GM20000 (cell line): ENCODE measurements at places on chromosomes 12 and 14.

DNA sequence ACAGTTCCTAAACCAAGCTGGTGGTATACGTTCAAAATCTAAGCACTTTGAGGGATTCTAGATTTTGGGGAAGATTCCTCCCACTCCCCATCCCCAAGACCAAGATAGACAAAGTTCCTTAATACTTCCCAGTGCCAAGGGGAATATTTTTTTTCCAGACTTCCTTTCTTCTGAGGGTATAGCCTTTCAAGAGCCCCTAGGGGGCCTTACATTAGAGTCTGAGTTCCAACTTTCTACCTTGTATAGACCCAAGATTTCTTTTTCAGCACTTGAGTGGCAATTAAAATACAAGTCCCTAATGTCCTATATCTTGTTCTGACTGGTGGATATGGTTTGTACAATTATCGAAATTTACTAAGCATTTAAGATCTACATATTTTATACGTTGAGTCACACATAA, 28.7 kb upstream of the SOS2 start:
- DNase-seq = no peak

- DNase-seq = no peak
Measured at GRCh38 chr12:94265539-94265938, 117.2 kb downstream of the PLXNC1 start.

DNA sequence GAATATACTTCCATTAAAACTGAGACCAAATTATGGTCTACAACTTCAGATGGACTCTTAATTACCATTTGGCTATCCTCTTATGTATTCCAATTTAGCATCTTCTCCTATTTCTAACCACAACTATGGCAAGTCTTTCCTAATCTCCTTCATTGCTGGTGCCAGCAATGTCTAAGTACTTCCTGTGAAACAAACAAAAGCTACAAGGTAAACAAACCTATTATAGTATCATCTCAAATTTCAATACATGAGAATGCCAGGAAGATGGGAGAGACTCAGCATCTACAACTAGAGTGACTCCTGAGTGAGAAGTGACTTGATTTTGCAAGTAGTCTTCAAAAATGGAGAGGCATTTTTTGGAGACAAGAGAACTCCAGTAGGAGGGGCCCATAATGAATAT, 202.9 kb upstream of the ATXN7L3B start:
- no peak for DNase-seq

GRCh38 chr12:30019366-30020140, 235.8 kb upstream of the TMTC1 start:
- DNase-seq = no peak

- DNase-seq = no peak
Measured at GRCh38 chr12:28107679-28108078, 82.6 kb upstream of the CCDC91 start.

- DNase-seq = no peak
Measured at GRCh38 chr12:47012552-47012951, 66.9 kb upstream of the PCED1B start.

DNA sequence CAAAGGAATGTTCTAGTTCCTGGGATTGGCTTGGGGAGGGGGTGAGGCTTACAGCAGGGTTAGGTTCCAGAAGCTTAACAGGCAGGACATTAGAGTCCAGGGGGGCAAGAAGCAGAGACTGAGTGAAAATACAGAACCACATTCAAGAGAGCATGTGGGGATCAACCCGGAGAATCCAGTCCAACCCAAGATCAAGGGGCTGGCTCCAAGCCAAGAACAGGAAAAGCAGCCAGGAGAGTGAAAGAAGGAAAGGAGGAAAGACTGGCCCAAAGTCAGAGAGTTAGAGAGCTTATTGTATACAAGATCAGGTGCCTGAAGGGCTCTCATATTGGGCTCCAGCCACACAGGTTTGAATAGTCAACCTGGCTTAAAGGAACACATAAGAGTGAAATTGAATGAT, 190.3 kb upstream of the CDKN3 start:
- no peak for DNase-seq

GRCh38 chr12:2374092-2374906, 321.5 kb downstream of the CACNA1C start:
- DNase-seq = no peak

DNA sequence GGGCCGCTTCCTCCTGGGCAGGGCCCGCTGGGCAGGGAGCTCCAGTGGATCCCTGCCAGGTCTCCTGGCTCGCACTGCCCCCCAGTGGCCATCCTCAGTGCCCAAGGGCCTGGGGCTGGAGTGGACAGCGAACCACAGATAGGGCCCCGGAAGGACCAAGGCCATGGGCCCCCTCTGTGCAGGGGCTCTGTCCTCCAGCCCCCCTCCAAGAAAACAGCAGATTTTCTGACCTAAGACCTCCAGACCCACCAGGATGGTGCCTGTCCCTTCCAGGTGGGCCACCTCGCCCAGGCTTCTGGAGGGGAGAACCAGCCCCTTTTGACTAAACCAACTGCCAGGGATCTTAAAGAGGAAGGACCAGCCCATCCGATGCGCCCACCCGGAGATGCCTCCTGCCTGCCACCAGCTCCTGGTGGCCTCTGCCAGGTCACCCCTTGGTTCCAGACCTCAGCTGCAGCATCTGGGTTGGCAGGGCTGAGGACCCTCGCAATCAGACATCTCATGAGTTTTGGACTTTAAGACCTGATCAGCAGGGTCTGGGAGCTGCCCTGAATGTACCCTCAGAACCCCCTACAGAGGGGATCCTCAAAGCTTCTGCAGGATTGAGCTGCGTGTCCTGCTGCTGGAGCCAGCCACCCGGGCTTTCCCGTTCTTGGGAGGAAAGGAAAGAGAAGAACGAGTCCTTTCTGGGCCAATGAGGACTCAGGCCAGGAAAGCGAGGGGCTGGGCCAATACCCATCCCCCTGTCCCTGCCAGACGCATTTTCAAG, 325.8 kb upstream of the DIO3 start:
- peak; percentile 75 for DNase-seq

- no peak for DNase-seq
Measured at GRCh38 chr12:18419311-18419710, 158.0 kb downstream of the PIK3C2G start.

DNA sequence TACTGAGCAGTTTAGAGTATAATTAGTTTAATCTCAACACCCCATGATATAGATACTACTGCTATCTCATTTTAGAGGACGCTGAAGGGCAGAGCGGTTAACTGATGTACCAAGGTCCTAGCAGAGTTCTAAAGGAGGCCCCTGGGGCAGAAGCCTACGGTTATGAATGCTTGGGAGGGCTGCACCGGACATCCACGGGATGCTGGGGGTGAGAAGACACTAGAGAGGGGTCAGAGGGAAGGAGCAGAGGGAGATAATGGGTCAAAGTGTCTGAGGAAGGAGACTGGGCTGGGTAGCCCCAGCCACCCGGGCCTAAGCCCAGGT, 1.6 kb upstream of the ACTR6 start:
- DNase-seq = no peak

- DNase-seq = peak; percentile 49
Measured at GRCh38 chr14:50531595-50532501, 521 bp downstream of the MAP4K5 start.

DNA sequence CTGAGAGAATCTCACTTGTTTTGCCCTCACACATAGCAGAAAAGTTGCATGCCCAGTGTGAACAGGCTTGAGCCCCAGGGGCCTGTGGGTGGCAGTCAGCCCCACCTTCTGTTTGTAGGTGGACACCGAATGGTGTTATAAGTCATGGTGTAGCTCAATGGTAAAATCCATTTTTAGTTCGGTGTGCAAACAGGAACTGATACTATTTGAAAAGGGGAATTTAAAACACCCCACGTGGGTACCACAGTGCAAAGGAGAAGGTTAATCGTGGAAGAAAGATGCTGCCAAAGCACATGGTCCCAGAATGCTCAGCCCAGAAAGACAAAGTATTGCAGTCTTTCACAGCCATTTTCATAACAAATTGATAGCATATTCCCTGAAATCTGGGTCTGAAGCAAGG, 71.8 kb upstream of the GZMB start:
- peak; percentile 52 for DNase-seq

- peak; percentile 6 for DNase-seq
Measured at GRCh38 chr14:88868558-88869159, 44.2 kb downstream of the TTC8 start.

DNA sequence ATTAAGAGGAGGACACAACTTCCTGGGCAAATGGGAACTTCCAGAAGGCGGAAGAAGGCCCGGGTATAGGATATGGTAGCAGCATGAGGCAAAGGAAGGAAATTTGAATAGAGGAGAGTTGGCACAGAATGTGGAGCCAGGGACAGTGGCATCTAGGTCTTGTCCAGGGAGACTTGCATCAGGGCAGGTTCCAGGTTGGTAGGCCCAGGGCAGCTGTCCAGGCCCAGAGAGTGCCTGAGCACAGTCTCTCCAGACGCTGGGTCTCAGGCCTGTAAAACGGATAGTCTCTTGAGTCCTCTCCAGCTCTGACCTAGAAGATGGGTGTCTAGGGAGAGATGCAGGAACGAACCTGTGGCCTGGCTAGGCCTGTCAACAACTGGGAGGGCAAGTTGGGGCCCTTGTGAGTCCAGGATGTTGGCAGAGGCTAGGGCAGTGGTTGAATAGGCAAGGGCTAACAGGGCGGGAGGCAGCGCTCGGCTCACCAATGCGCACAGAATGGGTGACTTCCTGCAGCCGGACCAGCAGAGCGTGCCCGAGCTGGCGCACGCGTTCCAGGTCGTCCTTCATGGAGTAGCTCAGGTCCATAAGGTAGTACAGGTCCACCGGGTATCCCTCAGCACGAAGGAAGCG, 9.9 kb downstream of the ITGB7 start:
- no peak for DNase-seq

- no peak for DNase-seq
Measured at GRCh38 chr12:55901881-55902490, 25.7 kb downstream of the PYM1 start.

GRCh38 chr12:89023936-89024335, 328.4 kb downstream of the DUSP6 start:
- DNase-seq = no peak

DNA sequence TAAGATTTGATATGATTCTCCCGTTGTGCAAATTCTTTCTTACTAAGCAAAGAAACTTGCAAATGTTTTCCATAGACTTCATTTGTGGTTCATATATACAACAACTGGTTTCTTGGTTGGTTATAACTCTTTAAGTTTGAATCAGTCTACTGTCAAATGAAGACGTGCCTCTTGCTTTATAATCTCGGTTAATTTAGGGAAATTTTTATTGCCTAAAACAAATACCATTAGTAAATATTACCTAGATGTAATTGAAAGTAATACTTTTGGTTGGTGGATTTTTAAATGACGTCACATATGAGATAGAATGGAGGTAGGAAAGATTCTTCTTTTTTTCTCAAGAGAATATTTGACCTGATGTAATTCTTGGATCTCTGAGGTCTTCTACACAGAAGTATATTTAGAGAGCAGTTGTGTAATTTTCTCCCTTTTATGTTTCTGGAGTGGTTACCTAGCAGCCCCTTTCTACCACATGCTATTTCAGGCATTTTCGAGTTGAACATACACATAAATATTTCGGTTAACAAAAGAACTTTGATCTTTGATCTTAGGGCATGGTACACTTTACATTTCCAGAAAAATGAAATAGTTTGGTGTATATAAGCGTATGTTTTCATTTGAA, 1.7 kb downstream of the ATF7IP start:
- DNase-seq = peak; percentile 58

GRCh38 chr12:54460317-54460923, 13.0 kb downstream of the GTSF1 start:
- DNase-seq = no peak

GRCh38 chr14:40447017-40447416, 1014.8 kb upstream of the FBXO33 start:
- no peak for DNase-seq

- DNase-seq = no peak
Measured at GRCh38 chr12:65526311-65526710, 247.8 kb downstream of the MSRB3 start.

DNA sequence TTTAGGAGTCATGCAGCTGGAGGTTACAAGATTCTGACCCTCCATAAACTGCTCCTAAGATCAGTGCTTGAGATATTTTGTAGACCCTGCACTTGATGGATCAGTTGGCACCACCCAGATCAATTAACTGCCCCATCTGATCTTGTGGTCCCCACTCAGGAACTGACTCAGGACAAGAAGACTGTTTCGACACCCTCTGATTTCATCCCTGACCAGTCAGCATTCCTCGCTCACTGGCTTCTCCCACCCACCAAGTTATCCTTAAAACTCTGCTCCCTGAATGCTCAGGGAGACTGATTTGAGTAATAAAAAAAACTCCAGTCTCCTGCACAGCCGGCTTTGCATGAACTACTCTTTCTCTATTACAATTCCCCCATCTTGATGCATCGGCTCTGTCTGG, 360.2 kb downstream of the GALC start:
- DNase-seq = no peak

DNA sequence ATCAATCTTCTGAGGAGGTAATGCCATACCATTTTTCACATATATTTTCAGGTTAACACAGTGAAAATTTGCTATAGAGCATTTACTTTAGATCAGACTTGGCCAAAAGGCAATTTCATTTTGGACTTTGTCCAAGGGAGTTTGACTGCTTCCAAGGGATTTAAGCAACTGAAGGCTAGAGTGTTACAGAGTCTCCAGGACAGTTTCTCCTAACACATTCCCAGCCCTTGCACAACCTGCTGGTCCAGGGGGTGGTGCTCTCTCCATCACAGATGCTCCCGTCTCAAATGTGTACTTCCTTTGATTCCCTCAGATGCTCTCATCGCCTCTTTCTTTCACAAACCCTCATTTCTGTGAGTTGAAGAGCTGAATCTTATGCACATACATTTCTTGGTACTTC, 143.1 kb downstream of the TPH2 start:
- DNase-seq = no peak

GRCh38 chr14:56549721-56550120, 29.9 kb upstream of the TMEM260 start:
- DNase-seq = no peak

DNA sequence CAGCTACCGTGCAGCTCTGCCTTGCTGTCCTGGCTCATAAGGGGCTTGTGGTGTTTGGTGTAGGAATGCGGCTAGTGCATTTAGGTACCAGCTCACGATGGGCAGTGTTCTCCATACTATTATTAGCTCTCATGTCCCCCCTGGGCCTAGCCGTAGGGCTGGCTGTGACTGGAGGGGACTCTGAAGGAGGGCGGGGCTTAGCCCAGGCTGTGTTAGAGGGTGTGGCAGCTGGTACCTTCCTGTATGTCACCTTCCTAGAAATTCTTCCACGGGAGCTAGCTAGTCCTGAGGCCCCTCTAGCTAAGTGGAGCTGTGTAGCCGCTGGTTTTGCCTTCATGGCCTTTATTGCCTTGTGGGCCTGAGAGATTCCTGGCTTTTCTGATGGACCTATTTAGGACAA, 2.1 kb downstream of the SLC39A2 start:
- no peak for DNase-seq

DNA sequence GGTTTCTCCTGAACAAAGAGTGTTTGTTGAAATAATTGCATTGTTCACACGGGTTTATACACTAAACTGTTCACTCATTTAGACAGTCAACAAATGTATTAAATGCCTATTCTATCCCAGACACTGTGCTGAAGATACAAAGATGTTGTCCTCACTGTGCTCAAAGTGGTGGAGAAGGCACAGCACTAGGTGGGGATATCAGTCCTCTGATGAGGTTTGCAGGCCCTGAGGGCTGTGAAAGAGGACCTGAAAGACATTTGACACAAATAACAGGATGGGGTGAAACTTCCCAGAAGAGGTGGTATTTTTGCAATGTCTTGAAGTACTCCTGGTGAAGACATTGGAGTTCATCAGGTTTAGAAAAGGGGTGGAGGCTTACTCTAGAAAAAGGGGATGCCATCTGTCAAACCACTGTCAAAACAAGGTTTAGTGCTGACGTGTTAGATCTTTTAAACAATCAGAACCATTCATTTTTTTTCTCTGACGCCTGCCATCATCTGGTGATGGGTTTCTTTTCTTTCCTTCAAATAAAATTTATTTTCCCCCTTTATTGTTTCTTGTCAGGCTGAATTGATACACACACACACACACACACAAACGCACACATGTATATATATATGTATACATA, 69.5 kb downstream of the ACSS3 start:
- DNase-seq = no peak
